NCI-H2029 treated with DMSO at 0.1 percent for 48 hours (cell line): ENCODE measurements at places on chromosomes 1 and 21.
A peak's percentile ranks its signal among the peaks of the same experiment; 100 is the strongest.

GRCh38 chr1:16402742-16403141 is 34.5 kb downstream of the SPATA21 start:
- DNase-seq: no peak

- no peak for DNase-seq
These were observed 4.5 kb downstream of the C1orf232 start for GRCh38 chr1:26164036-26164860.

DNA sequence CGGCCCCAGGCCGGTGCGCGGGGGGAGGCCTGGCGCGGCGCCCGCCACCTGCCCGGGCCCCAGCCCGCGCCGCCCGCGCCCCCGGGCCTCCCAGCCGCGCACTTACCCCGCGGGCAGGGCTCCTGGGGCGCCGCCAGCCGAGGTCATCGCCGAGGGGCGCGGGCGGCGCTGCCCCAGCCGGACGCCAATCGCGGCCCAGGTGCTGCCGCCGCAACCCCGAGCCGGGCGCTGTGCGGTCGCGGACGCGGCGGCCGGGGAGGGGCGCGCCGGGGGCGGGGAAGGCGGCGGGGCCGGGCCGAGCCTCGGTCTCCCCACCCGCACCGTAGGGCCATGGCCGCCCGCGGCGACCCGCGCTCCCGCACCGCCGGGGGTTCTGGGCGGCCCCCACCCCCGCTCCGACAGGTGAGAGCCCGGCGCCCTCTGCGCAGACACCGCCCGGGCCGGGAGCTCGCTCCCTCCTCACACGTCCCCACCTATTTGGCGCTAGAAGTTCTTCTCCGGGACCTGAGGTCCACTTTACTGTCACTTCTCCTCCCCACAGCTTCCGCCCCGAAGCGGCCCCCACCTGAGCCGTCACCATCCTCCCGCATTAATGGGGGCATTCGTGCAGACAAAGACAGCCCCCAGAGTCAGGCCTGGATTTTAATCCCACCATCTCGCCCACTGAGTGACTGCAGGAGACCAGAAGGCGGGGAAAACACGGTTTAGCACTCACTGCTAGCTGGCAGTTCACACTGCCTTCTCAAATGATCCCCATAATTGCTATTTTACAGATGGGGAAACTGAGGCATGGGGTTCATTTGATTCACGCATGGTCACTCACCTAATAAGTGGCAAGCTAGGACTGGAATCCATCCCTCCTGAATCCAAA is at the start of gene TTC39A:
TSS of gene TTC39A (minus strand) at position 232 of the 871 bp plus-strand sequence. CDS start at position 147, 85 bp downstream.
- no peak for DNase-seq

DNA sequence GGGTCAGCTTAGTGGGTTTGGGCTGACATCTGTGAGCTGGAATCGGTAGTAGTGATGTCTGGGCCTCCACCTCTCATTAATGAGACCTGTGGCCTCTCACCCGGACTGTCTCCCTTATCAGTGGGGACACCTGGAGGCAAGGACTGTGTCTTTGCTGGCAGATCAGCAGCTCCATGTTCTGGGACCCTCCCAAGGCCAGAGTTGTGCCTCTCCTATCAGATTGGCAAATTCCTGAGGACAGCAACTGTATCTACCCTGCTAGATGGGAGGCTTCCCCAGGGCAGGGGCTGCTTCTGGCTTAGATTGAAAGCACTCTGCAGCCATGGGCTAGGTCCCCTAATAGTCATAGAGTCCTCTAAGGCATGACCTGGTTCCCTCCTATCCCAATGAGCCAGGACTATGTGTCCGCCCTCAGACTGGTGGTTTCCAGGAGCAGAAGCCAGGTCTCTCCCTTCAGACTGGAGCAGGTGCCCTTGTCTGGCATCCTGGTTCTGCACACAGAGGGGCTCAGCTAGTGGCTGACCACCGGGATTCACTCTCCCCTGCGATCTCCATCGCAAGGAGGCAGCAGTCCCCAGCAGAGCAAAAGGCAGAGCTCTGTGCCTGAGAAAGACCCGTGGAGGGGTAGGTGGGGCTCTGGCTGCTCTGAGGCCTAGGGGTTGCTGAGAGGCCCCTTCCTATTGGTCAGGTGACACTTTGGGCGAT is 5.8 kb downstream of the DRAXIN start:
- DNase-seq: no peak

GRCh38 chr1:36475910-36476604 is 6.7 kb downstream of the CSF3R start:
- DNase-seq: peak; percentile 87

DNA sequence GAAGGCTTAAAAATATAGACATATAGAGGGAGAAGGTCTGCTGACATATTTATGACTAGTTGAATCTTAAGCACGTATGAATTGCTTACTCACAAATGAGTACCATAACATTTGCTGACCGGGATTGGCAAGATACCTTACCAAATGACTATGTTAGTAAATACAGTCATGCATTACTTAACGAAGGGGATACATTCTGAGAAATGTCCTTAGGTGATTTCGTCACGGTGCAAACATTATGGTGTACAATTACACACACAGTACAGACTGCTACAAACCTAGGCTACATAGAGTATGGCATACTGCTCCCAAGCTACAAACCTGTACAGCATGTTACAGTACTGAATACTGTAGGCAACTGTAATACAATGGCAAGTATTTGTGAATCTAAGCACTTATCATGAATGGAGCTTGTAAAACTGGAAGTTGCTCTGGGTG is 19.4 kb upstream of the UBE2U start:
- peak; percentile 89 for DNase-seq

- DNase-seq: no peak
These were observed 833.3 kb upstream of the PRMT6 start for GRCh38 chr1:106223213-106223612.

DNA sequence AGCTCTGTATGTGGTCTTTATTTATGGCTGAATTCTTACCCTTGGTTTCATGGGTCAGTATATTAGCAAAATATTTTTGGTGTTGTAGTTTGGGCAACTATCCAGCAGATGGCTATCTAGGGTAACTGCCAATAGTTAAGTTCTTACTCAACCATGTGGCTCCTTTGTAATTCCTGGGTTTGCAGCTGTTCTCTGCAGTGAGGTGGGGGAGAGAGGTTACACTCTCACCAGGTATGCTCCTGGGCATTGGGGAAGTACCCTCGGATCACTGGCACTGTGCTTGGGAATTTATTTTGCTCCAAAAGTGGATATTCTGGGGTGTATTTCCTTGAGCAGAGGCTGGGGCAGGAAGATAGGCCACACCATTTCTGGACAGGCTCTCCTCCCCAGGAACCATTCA is 436.7 kb upstream of the TMPRSS15 start:
- DNase-seq: no peak

DNA sequence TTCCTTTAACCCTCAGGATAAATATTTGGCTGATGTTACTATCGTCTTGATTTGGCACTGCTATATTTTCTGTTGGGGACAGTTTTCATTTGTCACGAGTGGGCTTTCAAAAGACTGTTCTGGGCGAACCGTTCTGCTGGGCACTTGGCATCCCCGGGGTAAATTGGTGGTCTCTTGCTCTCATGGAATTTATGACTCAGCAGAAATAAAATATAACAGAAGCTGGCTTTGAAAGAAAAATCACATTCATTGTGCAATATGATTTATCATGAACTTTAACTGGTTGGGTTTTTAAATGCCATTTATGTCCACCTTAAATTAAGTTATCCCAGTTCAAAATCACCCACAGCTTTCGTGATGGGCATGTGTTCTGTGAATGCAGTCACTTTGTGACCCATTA is 147.3 kb downstream of the KAZN start:
- DNase-seq: no peak

- no peak for DNase-seq
These were observed 12.4 kb downstream of the KCNQ4 start for GRCh38 chr1:40795811-40796586.

DNA sequence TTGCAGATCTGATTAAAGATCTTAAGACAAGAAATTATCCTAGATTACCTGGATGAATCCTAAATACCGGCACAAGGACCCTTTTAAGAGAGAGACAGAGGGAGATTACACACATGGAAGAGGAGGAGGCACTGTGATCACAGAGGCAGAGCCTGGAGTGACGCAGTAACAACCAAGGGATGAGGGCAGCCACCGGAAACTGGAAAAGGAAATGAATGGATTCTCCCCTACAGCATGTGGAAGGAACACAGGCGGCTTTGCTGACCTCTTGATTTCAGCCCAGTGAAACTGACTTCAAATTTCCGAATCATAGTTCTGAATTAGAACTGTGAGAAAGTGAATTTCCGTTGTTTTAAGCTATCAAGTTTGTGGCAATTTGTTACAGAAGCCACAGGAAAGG is 50.2 kb upstream of the IVNS1ABP start:
- no peak for DNase-seq

DNA sequence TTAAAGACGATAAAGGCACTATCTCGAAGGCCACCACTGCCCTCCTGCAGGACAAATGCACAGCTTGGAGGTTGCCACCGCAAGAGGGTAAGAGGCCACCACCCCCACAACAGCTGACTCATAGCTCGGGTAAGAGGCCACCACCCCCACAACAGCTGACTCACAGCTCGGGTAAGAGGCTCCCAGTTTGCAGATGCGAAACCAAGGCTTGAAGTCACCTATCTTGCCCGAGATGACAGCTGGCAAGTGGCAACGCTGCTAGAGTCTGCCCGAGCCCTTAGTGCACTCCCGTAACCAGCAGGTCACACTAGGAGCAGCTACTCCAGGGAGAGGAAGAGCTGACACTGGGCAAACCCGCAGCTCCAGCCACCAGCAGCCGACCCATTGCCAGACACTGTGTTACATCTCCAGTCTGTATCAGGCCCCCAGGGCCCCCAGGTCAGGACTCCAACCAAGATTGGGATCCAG is 17.1 kb upstream of the SPSB1 start:
- DNase-seq: no peak

- no peak for DNase-seq
These were observed 8.2 kb upstream of the TARBP1 start for GRCh38 chr1:234486858-234487840.

DNA sequence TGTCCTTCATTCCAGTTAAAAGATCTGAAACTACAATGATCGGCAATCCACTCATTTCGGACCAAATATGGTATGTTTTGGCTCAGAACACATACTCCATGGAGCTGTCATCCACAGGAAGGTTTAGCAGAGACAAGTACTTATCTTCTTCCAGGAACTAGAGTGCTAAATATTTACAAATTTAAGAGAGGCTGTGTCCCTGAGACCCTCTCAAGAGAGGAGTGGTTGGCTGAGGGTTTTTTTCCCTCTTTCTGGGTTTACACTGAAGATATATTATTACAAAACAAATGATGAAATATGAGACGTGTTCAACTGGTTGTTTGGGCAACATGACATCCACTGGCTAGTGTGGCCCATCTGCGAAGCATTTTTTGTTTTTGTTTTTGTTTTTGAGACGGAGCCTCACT is 25.9 kb upstream of the NID1 start:
- DNase-seq: peak; percentile 87

GRCh38 chr1:70440642-70441391 is 29.7 kb downstream of the CTH start:
- DNase-seq: no peak

DNA sequence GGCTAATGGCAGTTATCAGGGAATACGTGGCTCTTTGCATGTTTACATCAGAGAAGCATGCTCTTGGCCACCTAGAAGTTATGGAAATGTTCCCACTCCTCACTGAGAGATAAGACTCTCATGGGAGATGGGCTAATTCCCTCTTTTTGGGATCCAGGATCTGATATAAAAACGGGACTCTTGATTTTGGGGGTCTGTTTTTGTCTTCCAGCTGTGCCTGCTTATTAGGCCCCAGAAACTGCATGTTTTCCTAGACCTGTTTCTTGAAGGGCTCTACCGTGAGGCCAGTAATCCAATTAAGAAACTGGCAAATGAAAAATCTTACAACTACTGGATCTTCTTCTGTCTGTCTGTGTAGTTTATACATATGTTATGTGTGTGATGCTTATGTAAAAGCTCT is 47.0 kb upstream of the PTCH2 start:
- DNase-seq: no peak

DNA sequence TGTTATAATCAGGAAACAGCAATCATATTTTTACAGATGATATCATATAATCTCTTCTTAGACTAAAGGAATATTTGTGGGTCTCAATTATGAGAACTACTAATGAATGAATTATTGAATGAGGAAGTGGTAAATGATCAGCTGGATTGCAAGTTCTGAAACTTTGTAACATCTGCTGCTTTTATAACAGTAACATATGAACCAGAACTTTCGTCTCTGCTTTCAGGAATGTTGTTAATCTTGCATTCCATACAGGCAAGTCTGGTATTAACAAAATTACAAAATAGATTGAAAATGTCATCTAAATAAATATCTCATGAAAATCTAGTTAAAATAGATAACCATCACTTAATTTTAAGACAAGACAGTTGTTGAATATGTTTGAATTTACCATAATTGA is 110.5 kb upstream of the COL11A1 start:
- no peak for DNase-seq

- no peak for DNase-seq
These were observed 92.7 kb upstream of the LRRC7 start for GRCh38 chr1:69475021-69475420.

DNA sequence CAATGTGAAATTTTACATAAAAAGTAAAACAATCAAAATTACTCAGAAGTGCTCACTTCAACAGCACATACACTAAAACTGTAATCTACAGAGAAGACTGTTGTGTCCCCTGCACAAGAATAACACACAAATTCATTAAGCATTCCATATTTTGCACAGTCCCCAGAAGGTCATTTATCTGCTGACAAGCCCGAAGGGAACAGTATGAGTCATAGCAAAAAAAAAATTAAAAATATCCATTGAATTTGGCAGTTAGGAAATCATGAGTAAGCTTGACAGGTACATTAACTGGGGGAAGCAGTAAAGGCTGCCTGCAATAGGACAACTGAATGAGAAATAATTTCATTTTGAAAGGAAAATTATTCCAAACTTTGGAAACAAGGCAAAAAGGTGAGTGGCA is 3.3 kb upstream of the CACYBP start:
- no peak for DNase-seq

- DNase-seq: no peak
These were observed 11.6 kb downstream of the SDCCAG8 start for GRCh38 chr1:243267471-243267880.

DNA sequence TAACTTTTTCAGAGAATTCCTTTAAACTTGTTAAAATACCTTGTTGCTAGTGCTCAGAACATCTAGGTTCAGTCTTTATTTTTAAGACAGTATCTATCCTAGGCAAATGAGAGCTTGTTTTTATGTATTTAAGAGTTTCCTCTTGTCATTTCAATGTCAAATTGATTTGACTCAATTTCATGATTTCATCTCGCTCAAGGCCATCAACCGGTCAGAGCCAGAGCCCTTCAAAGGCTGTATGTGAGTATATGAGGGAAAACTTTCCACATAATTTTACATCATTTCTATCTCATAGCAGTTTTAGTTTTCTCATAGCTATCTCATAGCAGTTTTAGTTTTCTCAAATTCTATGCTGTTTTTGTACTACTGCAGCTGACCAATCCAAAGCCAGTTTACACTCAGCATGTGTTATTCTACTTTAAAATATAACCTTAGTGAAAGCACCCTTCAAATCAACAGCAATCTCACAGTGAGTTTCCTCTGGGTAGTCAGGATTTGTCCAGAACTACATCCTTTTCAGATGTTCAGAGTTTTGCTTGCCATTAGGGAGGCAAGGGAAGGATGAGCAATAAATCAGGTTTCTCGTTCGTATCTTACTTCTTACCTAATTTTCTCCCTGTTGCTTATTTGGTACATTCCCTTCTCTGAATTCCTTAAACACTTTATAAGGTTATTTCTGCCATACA is 12.7 kb downstream of the HNRNPU start:
- no peak for DNase-seq
